ENCODE measurements at places on chromosomes 6 and 20.

GRCh38 chr6:134173936-134174671 lies 121.7 kb upstream of the SLC2A12 start:
- DNase-seq = peak; percentile 80

DNA sequence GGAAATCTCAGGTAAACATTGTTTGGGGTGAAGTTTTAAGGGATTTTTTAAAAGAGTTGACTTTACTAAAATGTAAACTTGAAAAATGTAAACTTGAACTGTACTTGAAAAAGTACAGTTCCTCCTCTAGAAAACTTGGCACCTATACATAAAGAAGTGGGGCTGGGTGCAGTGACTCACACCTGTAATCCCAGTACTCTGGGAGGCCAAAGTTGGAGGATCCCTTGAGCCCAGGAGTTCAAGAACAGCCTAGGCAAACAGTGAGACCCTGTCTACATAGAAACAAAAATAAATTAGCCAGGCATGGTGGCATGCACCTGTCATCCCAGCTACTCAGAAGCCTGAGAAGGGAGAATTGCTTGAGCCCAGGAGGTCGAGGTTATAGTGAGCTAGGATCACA lies 7.2 kb downstream of the BTBD9 start:
- no peak for DNase-seq

- no peak for DNase-seq
These were observed 256.6 kb downstream of the DLL1 start for GRCh38 chr6:170034294-170034693.

DNA sequence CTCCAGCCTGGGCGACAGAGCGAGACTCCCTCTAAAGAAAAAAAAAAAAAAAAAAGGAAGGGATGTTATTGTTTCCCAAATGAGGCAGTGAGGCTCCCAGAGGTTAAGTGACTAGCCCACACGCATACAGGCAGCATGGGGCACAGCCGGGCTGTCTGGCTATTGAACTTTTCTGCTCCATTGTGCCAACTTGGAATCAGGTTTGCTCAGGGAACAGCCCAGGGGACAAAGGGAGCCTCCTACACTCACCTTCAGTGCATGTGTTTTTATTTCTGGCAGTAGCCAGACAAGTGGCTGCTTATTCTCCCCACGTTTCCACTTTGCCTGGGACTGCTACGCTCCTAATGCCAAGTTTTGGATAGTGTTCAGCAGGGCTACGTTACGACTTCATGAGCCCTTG lies 10.7 kb downstream of the ETV7 start:
- DNase-seq = no peak

GRCh38 chr6:112049996-112050395 lies 3.9 kb upstream of the CCN6 start:
- DNase-seq = no peak

- DNase-seq = no peak
These were observed 16.2 kb upstream of the RNF39 start for GRCh38 chr6:30091577-30092381.

DNA sequence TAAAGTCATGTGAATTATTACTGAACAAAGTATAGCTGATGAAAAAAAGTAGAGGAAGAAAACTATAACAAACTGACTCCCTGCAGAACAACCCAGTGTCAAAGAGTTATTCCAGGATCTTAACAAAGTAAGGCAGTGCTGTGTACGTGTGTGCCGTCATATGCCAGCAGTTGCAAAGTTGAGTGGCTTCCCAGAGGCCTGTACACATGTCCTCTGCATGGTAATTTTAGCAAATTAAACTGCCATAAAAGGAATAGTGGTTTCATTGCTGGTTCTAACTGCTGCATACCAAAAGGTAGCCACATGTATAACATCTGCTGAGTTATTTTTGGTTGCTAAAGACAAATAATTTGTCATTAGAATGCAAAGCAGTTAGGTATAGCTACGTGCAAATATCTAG lies 44.8 kb downstream of the RIPOR2 start:
- DNase-seq = no peak

- no peak for DNase-seq
These were observed 22.3 kb downstream of the CAPN11 start for GRCh38 chr6:44180886-44181285.

DNA sequence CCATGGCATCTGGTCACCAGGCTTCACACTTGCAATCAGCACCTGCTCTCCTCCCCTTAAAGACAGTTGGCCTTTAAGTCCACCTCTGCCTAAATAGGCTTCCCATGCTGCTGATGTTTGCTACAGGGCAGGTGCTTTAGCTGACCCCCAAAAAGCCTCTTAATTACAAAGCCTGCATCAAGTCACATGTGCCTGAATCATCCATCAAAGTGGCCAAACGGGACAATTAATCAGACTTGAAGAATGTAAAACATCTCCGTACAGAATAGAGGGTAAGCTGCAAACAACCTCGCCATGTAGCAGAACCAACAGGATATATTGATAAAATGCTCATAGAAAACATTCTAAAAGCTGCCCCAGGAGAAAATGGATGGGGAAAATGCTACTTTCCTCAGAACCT lies 7.4 kb downstream of the LY86 start:
- DNase-seq = no peak

GRCh38 chr20:45427236-45428149 lies 11.6 kb downstream of the PIGT start:
- no peak for DNase-seq

GRCh38 chr6:130252527-130253237 lies 29.9 kb upstream of the SAMD3 start:
- DNase-seq = no peak

- no peak for DNase-seq
These were observed 12.8 kb upstream of the ZNF217 start for GRCh38 chr20:53606364-53606985.

DNA sequence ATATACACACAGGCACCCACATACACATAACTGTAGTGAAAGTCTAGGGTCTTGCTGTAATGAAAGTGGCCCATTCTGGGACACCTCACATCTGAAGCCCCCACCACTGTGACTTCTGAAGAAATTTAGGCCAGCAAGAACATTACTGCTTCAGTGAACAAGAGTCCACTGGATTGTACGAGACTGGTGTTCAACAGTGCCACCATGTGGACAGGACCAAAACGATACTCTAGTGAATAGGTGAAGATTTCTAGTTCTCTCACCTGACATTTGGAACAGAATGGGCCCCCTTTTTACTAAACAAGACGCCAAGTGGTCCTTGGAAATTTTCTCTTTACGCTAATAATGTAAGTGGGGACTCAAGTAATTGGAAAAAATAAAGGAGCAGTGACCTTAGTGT lies 156.9 kb downstream of the MAFB start:
- peak; percentile 3 for DNase-seq

DNA sequence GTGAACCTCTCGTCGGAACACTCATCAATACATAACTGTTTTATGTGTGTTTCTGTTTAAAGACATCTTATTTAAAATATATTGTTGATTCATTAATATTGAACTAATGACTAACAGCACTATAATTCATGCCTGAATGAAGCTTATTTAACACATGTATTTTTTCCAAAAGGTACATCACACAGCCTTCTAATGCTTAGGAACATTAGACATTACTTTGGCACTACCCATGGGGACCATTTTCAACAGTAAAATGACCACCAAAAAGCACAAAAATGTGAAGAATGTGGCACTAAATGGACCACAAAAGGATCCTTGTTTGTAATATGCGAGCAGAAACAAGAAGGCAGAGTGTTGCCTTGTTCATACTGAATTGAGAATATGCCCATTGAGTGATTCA lies 109.2 kb downstream of the CEP57L1 start:
- DNase-seq = no peak

DNA sequence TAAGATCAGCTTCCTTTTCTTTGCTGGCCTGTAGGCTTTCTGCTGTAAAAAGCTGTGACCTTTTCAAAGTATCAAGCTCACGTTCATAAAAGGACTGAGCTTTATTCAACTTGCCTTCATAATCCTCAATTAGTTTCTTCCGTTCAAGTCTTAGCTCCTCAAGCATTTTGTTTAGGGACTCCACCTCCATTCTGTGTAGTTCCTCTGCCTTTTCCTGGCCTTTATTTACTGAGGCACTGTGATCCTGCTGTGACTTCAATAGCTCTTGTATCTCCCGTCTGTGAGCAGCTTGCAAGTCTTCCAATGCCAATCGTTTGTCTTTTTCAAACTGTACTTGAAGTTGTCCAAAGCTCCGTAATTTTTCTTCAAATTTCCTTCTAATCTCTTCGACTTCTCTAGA lies 54.4 kb downstream of the FAM184A start:
- DNase-seq = no peak

- DNase-seq = no peak
These were observed 377.4 kb downstream of the PHF3 start for GRCh38 chr6:64013011-64013410.

- no peak for DNase-seq
These were observed 3.0 kb downstream of the PPP1R14C start for GRCh38 chr6:150145830-150146229.

GRCh38 chr6:53813096-53813495 lies 18.3 kb downstream of the LRRC1 start:
- DNase-seq = no peak

GRCh38 chr20:32566379-32567374 lies 18.5 kb downstream of the NOL4L start:
- no peak for DNase-seq

GRCh38 chr6:81863123-81863522 lies 110.6 kb upstream of the TENT5A start:
- no peak for DNase-seq

- no peak for DNase-seq
These were observed 82.2 kb downstream of the ZDHHC14 start for GRCh38 chr6:157462956-157463742.

DNA sequence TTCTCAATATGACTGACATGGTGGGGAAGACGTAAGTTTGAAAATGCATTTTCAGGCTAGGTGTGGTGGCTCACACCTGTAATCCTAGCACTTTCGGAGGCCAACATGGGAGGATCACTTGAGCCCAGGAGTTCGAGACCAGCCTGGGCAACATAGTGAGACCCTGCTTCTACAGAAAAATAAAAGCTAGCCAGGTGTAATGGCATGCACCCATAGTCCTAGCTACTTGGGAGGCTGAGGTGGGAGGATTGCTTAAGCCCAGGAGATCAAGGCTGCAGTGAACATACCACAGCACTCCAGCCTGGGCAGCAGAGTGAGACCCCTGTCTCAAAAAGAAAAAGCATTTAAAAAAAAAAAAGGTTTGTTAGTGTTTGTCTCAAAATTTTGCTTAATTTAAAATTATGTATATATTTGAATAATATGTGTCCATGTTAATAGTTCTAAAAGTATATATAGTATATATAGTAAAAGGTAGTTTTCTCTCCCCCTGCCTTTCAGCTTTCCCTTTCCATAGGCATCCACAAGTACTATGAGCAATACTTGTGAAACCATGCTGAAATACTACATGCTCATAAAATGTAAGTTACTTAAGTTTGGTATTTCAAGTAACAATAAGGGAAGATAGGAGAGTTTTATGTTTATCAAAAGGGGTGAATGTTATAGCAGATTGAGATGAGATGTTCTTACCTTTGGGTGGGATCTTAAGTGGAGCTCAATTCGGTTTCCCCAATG lies 15.1 kb downstream of the PTPRA start:
- no peak for DNase-seq

DNA sequence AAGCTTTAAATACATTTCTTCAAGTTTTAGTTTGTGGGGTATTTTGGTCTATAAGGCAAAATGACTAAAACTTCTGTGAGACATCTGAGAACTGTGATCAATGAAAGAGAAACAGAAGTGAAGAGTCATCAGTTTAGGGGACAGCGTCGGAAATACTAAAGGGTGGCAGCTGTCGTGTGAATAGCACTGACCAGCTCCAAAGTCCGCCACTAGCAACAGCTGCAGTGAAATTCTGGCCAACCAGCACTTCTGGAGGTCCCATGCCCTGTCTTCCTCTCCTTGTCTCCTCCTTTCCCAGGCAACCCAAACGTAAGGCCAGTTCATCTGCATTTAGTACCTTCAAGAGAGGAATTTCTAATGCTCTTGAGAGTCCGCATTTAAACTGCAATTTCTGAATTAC lies 87.5 kb downstream of the DACT2 start:
- DNase-seq = no peak

DNA sequence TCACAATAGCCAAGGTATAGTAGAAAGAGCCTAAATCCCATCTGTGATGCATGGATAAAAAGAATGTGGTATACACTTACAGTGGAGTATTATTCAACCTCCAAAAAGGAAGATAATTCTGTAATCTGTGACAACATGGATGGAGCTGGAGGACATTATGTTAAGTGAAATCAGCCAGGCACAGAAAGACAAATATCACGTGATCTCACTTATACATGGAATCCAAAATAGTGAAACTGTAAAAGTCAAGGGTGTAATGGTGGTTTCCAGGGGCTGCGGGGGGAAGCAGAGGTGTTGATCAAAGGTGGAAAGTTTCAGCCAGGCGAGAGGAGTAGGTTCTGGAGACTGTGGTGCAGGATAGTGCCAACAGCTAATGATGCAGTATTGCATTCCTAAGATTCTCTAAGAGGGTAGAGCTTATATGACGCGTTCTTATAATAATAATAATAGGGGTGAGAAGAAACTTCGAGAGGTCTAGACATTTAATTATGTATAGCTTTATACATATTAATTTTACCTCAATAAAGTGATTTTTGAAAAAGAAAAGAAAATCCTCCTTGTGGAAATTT lies 246.1 kb downstream of the FOXA2 start:
- DNase-seq = no peak

GRCh38 chr6:87794922-87795885 lies 93.2 kb upstream of the AKIRIN2 start:
- no peak for DNase-seq

DNA sequence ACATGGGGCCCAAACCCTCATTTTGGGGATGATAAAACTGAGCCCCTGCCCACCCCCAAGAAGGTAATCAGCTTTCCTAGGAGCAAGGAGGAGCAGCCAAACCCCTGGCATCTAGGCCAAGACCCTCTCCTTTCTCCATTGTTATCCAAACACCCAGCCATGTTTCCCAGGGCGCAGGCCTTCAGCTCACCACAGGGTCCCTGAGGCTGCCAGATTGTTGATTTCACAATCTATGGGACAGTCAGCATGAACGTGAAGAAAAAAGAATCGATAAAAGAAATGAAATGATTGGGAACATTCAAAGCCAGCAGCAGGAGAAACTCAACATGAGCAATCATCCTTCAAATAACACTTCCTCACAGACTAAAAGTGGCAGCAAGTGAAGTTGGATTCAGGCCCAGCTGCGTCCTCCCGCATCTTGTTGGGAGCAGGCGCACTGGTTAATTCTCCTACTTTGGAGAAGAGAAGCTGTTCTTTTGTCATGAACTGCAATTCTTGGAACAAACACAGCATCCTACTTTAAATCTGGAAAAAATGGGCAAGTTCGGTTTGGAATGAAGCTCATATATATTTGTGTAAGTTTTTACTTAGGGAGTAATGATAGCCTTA lies 241.8 kb upstream of the PRDM1 start:
- no peak for DNase-seq

- no peak for DNase-seq
These were observed 146.0 kb upstream of the BEND6 start for GRCh38 chr6:56808871-56809359.

- no peak for DNase-seq
These were observed 31.6 kb upstream of the EZR start for GRCh38 chr6:158850807-158851115.

- DNase-seq = no peak
These were observed 174.6 kb downstream of the GMPR start for GRCh38 chr6:16412982-16413381.

- no peak for DNase-seq
These were observed 1.5 kb downstream of the FAM210B start for GRCh38 chr20:56360133-56360907.

- DNase-seq = no peak
These were observed 376.8 kb upstream of the RUNX2 start for GRCh38 chr6:44951253-44951747.

All from stimulated activated CD4-positive, alpha-beta T cell treated with anti-CD3 and anti-CD28 coated beads, Interleukin-4, amount 100 ng/mL, for 48 hours (primary cell).